Stimulated activated CD8-positive, alpha-beta memory T cell treated with anti-CD3 and anti-CD28 coated beads, Interleukin-4, amount 100 ng/mL, for 1 hour (primary cell): ENCODE measurements at places on chromosomes 3 and 15.

GRCh38 chr15:45606841-45607240 lies 19.7 kb downstream of the BLOC1S6 start:
- DNase-seq = no peak

GRCh38 chr15:81255958-81256320 lies 59.3 kb downstream of the IL16 start:
- no peak for DNase-seq

DNA sequence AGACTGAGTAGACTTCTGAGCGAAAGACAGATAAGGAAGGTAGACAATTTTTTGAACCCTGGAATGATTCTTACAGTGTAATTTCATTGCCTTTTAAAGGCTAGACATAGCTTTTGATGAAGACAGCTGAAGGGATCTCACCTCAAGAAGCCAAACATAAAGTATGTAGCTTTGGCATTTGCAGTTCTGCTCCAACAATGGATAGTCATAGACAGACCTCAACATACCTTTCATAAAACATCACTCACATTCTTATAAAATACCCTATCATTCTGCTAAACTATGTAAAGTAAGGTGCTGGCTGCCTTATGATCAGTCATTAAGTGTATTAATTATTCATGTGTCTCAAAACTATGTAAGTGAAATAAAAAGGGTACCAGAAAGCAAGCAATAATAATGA lies 70.0 kb downstream of the UBE3A start:
- no peak for DNase-seq

DNA sequence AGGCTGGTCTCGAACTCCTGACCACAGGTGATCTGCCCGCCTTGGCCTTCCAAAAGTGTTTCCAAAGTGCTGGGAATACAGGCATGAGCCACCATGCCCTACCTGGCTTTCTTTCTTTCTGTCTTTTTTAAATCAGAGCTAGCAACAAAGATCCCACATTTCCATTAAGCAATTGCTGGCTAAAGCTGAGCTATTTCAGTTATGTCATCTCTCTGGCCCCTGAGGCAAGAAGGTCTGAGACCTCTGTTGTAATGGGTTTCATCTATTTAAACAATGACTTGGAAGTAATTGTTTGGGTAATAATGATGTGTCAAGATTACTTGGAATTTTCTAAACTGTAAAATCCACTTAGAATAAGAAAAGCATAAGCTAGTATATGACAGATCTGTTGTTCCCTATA lies 30.2 kb upstream of the CRBN start:
- no peak for DNase-seq

- DNase-seq = no peak
Measured at GRCh38 chr3:168395551-168395950, 299.8 kb upstream of the GOLIM4 start.

DNA sequence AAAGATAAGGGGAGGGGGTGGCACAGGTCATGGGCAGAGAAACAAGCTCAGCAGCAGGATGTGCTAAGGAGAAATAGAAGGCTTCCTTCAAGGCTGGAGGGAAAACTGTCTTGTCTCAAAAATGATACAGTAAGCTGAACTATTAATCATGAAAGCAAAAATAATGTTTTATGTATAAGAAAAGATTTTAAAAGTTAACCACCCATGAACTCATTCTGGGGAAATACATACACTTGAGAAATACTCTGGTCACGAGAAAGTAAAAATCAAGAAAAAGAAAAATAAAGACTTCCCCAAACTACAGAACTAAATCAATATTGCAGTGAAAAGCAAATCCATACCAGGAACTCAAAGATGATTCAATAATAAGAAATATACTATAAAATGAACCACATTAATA lies 80.7 kb downstream of the KLF13 start:
- DNase-seq = no peak

DNA sequence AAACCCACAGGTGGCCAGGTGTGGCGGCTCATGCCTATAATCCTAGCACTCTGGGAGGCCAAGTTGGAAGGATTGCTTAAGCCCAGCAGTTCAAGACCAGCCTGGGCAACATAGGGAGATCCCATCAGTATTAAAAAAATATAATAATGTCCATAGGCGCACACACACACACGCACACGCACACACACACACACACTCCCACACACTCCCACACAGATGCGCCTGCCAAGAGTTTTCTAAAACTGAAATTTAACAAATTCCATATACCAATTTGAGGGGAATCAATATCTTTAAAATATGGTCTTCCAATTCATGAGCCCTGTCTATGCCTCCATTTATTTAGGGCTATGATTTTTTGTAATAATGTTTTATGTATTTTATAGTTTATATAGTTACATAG lies 17.0 kb downstream of the SHISA5 start:
- DNase-seq = no peak

- no peak for DNase-seq
Measured at GRCh38 chr15:25946241-25946805, 83.2 kb upstream of the ATP10A start.

GRCh38 chr3:155252021-155252420 lies 41.5 kb downstream of the STRIT1 start:
- DNase-seq = no peak

DNA sequence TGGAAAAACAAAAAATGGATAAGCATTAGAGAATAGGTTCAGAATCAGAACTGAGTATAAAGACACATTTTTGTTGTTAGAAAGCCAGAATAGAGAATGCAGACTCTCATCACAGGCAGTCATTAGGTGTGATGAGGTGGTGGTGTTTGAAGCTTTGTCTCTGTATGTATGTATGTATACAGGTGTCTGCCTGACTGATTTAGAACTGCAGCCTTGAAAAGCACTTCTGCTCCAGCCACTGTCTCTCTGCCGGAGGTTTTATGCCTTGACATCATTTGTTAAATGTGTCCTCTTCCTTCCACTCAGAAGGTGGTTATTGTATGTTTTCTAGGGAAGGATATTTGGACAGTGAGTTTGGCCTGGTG lies 80.7 kb upstream of the ZBED2 start:
- DNase-seq = no peak

DNA sequence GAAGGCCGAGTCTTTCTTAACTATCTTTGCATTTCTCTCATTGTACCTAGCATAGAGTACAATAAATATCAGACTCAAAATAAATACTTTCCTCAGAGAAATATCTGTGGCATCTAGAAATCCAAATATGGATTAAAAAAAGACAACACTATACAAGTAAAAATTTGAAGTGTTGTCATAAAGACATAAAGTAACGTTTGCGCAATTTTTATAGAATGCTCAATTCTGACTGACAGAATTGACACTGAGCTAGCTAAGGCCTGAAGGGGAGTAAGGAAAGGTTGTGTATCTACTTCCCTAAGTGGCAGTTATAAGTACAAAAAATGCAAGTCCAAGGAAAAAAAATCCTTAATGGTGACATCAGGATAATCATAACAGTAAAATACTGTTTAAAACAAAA lies 1.1 kb downstream of the SEC11A start:
- DNase-seq = no peak

DNA sequence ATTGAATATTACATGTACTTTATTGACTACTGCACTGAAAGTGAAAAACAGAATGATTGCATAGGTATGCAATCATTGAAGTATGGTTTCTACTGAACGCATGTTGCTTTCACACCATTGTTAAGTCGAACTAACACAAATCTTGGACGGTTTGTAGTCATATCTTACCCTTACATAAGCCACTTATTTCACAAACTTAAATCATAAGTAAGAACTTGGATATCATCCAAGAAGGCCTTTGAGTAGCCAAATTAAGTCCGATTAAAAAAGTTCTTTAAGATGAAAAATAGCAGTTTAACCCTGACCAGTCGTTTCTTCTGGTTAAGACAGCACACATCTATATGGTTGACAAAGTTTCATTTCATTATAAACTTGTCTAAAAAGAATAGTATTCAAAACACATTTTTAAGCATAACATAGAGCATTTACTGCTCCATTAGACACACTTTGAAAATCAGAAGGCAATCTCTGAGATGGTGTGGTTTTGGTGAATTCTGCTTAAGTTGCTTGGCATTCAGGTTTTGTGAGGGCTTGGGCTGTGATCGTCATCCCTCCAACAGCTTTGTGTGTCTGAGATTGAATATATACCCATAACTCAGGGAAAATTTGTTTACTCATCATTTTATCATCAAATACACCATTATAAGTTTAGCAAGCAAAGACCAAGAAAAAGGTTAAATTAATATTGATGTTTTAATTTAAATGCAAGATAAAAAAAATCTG lies 92.2 kb downstream of the NFKBIZ start:
- no peak for DNase-seq

DNA sequence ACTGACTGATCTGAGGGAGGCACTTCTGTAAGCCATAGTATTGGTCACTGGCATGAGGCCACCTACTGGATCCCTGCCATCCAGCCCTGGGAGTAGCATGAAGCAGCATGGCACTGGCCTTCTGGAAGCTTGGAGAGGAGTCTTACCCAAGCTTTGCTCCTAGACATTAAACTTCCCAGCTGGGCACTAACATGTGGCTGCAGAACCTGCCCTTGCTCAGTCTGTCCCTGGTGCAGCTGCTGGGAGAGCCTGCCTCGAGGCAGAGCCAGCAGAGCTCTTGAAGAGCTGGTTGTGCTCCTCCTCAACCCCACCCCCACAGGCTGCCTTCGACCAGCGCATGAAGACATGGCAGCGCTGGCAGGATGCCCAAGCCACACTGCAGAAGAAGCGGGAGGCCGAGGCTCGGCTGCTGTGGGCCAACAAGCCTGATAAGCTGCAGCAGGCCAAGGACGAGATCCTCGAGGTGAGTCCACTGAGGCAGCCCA lies 17.1 kb upstream of the SNX22 start:
- DNase-seq = no peak

DNA sequence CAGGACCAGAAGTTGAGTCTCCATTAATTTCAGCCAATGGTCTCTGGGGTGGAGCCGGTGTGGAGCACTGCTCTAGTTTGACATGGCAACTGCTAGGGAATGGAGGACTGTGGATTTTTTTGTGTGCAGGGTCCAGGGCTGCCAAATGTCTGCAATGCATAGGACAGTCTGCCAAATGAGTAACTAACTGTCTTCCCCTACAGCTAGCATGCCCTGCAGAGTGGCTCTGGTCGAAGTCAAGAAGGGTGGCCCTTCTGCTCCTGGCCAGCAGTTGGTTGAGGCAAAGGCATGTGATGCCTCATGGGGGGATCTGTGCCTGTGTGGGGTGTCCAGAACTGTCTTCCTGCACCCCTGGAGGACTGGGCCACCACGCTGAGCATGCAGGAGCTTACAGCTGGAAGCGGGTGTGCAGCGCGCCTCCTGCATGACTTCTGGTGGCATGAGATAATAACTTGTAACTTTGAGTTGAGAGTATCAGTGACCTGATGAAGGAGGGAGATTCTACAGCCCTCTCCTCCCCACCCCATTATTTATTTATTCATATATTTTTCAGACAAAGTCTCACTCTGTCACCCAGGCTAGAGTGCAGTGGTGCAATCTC lies 4.6 kb downstream of the TPRA1 start:
- no peak for DNase-seq

GRCh38 chr3:59559721-59560435 lies 510.1 kb upstream of the CFAP20DC start:
- no peak for DNase-seq

GRCh38 chr15:98787936-98788757 lies 139.8 kb downstream of the IGF1R start:
- no peak for DNase-seq

DNA sequence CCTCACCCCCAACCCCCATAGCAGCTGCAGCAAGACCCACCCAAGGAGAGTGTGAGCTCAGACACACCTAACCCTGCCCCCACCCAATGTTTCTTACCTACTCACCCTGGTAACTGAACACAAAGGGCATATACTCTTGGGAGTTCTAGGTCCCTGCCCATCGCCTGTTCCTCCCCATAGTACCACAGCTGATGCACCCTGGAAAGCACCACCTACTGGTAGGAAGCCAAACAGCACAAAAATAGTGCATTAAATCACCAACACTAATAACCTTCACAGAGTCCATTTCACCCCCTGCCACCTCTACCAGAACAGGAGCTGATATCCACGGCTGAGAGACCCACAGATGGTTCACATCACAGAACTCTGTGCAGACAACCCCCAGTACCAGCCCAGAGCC lies 245.2 kb downstream of the EFHB start:
- DNase-seq = no peak

DNA sequence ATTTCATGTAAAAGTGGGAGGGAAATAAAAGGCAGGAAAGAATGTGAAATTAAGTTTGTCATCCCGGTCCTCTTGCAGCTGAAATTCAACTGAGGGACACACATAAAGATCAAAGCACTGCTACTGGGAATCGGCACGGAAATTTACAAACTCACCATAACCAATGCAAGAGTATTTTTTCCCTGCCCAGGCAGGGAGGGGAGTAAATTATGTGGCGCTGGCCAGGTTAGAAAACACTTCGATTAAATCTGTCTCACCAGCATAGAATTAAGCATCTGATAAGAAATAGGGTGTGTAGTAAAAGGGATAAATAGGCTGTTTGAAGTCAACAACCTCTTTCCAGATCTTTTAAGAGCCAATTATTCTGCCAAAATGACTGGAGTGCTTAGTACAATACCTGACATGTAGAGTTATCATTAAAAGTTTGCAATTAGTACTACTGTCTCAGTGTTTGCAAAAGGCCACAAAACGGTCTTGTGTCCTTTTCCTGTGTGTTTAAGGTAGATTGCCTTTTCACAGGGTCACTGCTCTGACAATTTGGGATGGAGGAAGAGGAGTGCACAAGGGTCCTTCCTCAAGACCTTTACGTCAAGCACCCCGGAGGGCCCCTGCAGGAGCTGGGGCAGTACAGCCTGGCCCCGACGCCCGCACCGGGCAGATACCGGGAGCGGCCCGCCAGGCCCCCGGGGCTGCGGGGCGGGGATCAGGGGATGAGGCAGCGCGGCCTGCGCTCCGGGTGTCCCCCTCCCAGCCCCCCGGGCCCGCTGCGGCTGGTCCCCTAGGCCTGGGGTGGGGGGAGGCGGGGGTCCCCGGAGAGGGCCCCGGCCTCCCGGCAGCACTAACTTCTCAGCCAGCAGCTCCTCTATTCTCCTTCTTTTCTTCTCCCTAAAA lies 651 bp downstream of the UBA3 start:
- no peak for DNase-seq

DNA sequence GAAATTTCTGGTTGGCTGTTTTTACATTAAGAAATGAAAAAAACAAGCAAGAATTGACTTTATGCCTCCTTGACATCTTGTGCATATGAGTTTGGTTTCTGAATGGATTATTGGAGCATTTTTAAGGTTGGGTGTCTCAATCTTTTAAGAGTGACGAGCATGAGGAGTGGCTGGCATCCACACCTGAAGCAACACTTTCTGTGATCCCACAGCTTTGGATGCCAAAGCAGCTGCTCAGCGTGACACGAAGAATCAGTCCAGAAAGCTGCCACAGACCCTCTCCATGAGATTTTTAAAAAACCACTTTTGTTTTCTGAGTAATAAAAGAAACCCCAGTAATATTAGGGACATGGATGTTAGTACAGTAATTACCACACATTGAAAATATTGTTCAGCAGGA lies 154.5 kb downstream of the KLF13 start:
- DNase-seq = no peak

DNA sequence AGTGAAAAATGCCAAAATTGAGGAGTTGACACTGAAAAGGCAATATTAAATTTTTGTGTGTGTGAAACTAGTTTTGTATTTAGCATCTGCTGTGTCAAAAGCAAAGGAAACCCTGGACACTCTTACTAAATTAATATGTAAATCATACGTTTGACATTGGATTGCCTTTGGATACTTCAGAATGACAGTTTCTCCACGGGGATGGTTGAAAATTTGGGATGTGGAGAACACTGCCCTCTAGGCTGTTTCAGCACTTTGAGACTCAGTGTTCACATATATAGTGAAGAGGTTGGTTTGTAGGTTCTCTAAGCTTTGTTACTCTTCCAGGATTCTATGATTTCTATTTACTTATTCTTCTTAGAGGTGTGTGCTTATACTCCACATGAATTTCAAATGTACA lies 3.0 kb downstream of the ROBO2 start:
- DNase-seq = no peak
